A549 treated with RU486 at 1 μM for 4 hours (cell line): ENCODE measurements at places on chromosomes 11 and 22. TPM values are rescaled to one million over a fixed set of nuclear protein-coding genes. Genes with fewer than 3 reads are reported as not detected.

Gene OR5P2
- not detected in 5 replicates for total RNA-seq

Gene MUC5AC
- 1.9 to 4.0 TPM (median 3.4 TPM) in 5 replicates for total RNA-seq

Gene FGF4
- total RNA-seq = not detected in 5 replicates

Gene OR10A3
- not detected in 5 replicates for total RNA-seq

Gene ANO9
- 0.61 to 1.6 TPM (median 1.2 TPM) in 5 replicates for total RNA-seq

Gene LRRC56
- 0.45 to 0.96 TPM (median 0.67 TPM) in 5 replicates for total RNA-seq

Gene CCDC116
- total RNA-seq = 0.06 to 0.12 TPM (median 0.10 TPM) in 3 of 5 replicates, not detected in the others
